Cardiac muscle cell (in vitro differentiated cells and primary cell): ENCODE measurements at places on chromosomes 5 and 9. TPM values are rescaled to one million over a fixed set of nuclear protein-coding genes. Genes with fewer than 3 reads are reported as not detected.

Gene PAX5
- total RNA-seq, result 0.88 TPM in 1 of 2 replicates, not detected in the other

Gene CFAP90
- total RNA-seq, result 0.60 TPM in 1 of 2 replicates, not detected in the other

DNA sequence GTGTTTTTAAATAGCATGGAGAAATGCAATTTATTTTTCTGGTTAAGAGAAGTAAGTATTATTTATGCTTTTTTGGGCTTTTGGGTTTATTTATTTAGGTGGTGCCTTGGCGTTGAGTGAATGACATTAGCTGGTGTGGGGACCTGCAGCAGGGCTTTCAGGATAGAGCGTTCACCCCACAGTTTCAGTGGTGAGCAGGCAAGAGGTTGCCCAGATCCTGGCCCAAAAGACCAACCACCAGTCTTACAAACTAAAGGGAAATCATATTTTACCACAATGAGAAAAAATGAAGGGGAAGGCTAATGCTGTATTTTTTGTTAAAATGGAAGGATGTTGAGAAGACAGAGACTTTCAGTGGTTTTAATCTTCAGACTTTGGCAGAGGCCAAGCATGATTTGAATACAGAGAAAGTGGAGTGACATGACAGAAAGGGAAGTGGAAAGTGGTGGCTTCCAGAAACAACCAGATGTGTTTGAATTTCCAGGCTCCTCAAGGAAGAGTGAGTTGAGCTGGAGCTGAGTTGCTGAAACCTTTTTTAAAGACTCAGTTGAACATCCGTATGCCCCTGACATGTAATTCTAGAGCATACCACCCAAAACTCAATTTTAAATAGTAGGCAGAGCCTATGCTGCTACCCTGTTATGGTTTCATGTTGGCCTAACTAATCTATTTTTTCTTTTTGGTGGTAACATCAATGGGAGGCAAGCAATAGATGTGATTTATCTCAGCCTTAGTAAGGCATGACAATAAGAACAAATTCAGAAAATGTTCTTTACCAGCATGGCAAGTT is 94.8 kb downstream of the AOPEP start:
- H3K4me3 ChIP-seq, result no peak overlapping the region
- DNase-seq, result no peak
- peaks cover 34% of the 10 kb centered on the region for H3K4me1 ChIP-seq
- no peak overlapping the region for H3K27ac ChIP-seq
- H3K27me3 ChIP-seq, result no peaks in the 10 kb centered on the region
- H3K36me3 ChIP-seq, result no peaks in the 10 kb centered on the region

DNA sequence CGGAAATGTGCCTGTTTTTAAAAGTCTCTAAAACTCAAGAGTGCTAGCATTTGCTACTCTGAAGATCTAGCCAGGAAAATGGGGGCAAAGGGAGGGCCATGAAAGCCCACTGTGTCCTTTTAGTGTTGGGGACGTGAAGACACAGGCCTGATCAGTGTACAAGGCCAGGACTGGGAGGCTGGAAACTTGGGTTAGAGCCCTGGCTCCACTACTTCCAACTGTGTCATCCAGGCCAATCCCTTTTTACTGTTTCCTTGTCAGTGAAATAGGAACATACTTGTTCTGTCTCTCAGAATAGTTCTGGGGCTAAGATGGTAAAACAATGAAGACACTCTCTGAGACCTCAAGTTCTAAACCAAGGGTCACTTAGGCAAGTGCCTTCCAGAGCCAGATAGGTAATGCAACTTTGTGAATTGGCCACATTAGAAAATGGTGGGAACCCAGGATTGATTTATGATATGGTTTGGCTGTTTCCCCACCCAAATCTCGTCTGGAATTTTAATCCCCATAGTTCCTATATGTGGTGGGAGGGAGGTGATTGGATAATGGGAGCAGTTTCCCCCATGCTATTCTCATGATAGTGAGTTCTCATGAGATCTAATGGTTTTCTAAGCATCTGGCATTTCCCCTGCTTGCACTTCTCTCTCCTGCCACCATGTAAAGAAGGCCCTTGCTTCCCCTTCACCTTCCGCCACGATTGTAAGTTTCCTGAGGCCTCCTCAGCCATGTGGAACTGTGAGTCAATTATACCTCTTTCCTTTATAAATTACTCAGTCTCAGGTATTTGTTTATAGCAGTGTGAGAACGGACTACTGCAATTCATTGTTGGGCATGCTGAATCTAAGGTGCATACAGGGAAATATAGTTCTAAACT is 30.4 kb upstream of the B4GALT1 start:
- H3K4me1 ChIP-seq, result peaks cover 7% of the 10 kb centered on the region
- H3K27ac ChIP-seq, result no peak overlapping the region
- DNase-seq, result no peak
- H3K36me3 ChIP-seq, result no peaks in the 10 kb centered on the region
- H3K4me3 ChIP-seq, result no peak overlapping the region

DNA sequence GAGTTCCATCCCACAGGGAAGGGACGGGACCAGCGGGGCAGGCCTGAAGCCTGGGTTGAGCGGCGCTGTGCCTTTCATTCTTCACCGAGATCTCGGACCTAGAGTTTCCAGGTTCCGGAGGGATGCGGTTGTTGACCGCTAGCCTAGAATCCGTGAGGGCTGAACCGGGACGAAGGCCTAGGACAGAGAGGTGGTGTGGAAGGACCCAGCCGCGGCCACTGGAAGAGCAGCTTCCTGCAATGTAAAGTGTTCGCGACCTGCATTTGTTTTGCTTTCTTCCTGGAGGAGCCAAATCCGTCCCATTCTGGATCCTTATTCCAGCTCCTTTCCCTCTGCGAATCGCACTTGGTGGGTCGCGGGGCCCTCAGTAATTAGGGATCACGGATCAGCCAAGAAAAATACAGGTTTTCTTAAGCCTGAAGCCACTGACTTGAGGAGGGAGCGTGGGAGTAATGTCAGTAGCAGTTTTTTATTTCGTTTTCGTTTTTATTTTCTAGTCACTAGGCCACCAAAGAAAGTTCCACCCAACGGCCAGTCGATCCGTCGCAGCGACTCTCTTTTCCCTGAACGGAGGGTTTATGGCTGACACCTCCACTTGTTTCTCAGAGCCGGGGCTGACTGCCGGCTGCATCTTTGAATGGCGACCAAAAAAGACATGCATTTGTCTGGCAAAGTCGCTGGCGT is 48.6 kb downstream of the ANXA2R start:
- no peaks in the 10 kb centered on the region for H3K4me1 ChIP-seq
- no peaks in the 10 kb centered on the region for H3K36me3 ChIP-seq
- DNase-seq, result peak; percentile 26
- no peak overlapping the region for H3K27ac ChIP-seq
